Progenitor cell of endocrine pancreas (in vitro differentiated cells): ENCODE measurements at places on chromosomes 16 and 17.

- H3K4me1 ChIP-seq = peaks cover 10% of the 10 kb centered on the region
- H3K36me3 ChIP-seq = no peaks in the 10 kb centered on the region
- no peak for DNase-seq
- H3K4me3 ChIP-seq = no peak overlapping the region
- peak overlapping the region; percentile 5 for H3K27ac ChIP-seq
Observed at GRCh38 chr16:4392382-4393239, 21.0 kb downstream of the VASN start.

GRCh38 chr17:48530887-48531272, at the start of gene HOXB1:
TSS of gene HOXB1 (minus strand) at chr17:48531011. CDS start at chr17:48530904, 107 bp downstream.
- peaks cover 14% of the 10 kb centered on the region for H3K4me1 ChIP-seq
- peaks cover 59% of the 10 kb centered on the region for H3K27me3 ChIP-seq
- H3K36me3 ChIP-seq = no peaks in the 10 kb centered on the region
- peak within 1 kb of the TSS; percentile 6 for H3K4me3 ChIP-seq

DNA sequence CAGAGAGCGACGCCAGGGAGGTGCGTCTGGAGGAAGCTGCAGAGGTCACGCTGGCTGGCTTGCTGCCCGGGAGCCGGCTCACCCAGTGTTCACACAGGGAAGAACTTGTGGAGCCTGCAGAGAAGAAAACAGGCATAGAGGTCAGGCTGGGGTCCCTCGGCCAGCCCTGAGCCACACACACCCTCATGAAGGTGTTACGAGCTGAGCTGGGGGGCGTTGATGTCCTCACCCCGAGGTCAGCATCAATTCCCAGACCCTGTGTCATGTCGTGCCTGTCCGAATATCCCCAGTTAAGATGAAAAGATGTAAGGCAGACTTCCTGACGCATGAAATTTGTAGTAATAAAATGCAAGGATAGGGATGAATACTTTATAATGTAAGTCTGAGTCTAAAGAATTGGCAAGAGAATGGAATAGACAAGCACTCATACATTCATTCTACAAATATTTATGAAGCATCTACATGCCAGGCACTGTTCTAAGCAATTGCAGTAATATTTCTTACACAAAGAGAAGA, 77.1 kb downstream of the USP31 start:
- no peak overlapping the region for H3K4me3 ChIP-seq
- H3K4me1 ChIP-seq = no peaks in the 10 kb centered on the region
- DNase-seq = no peak
- peaks cover 13% of the 10 kb centered on the region for H3K36me3 ChIP-seq
- no peaks in the 10 kb centered on the region for H3K27me3 ChIP-seq

- H3K36me3 ChIP-seq = peaks cover 7% of the 10 kb centered on the region
- H3K4me3 ChIP-seq = no peak overlapping the region
- H3K27me3 ChIP-seq = no peaks in the 10 kb centered on the region
- DNase-seq = no peak
- no peaks in the 10 kb centered on the region for H3K4me1 ChIP-seq
- H3K27ac ChIP-seq = no peak overlapping the region
Observed at GRCh38 chr16:80973991-80974390, 32.7 kb downstream of the CMC2 start.

DNA sequence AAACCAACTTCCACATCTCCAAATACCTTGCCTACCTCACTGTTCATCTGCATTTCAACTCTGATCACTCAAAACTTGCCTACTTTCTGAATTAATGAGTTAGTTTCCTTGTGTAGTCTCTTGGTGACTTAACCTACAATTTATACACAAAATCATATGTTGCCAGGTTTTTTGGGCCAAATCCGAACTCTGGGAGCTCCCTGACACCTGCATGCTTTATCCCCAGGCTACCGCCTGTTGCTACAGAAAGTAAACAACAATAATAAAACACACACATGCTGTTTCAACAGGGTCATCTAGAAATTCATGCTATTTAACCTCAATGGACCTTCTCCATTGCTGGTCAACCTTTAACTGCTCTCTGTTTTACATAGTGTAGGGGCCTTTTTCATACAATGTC, 104.5 kb upstream of the AXIN2 start:
- H3K4me3 ChIP-seq = no peak overlapping the region
- H3K36me3 ChIP-seq = no peaks in the 10 kb centered on the region
- no peaks in the 10 kb centered on the region for H3K27me3 ChIP-seq

DNA sequence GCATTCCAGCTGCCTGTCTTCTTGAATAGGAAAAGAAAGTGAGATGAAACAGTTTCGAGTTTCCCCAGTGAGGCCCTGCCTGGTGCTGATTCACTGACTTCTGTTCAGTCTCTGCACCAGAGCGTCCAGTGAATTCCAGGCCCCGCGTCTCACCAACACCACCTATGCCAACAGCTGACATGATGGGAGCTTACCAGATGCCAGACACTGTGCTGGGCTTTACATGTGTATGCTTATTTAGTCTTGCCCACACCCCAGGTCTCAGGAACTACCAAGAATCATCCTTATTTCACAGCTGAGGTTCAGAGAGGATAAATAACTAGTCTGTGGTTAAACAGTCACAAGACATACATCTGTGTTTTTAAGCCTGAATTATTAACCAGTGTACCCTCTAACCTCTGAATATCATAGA, 29.1 kb upstream of the IRX6 start:
- H3K27me3 ChIP-seq = peaks cover 23% of the 10 kb centered on the region
- H3K4me1 ChIP-seq = peaks cover 5% of the 10 kb centered on the region
- no peak overlapping the region for H3K4me3 ChIP-seq
